Stimulated activated CD4-positive, alpha-beta T cell treated with anti-CD3 and anti-CD28 coated beads, TNF-alpha, amount 100 ng/mL, for 1 hour (primary cell): ENCODE measurements at places on chromosomes 2 and 18.

DNA sequence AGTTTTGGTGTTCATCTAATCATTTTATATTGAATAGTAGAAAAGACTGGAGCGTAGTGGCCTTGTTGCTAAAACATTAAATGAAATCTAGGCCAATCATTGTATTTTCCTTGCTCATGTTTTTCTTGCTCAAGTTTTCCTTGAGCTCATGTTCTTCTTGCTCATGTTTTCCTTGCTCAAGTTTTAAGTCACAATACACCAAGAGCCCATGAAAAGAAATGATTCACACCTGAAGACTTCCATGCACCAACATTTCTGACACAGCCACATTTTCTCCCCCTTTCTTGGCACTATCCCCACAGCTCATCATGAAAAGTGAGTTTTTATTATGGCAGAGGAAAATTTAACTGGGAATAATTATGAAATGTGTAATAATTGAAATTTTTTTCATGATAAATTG is 92.0 kb downstream of the LRP1B start:
- no peak for DNase-seq

DNA sequence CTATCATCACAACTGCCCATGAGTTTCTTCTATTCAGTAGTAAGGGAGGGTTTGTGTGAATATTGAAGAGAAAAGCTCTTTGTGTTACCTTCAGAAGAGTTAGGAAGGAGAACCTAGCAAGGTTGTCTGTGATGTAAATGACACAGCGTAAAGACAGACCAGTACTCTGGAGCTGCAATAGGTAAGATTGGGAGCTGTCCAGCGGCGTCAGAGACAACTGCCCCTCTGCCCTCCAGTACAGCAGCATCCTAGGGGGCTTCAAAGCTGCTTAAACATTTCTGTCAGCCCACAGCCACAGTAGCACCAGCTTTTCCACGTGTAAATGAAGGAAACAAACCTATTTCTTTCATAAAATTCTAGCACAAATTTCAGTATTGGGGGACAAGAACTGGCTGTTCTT is 34.5 kb downstream of the NYAP2 start:
- no peak for DNase-seq

- no peak for DNase-seq
Observed at GRCh38 chr2:133676392-133677130, 108.3 kb upstream of the NCKAP5 start.

DNA sequence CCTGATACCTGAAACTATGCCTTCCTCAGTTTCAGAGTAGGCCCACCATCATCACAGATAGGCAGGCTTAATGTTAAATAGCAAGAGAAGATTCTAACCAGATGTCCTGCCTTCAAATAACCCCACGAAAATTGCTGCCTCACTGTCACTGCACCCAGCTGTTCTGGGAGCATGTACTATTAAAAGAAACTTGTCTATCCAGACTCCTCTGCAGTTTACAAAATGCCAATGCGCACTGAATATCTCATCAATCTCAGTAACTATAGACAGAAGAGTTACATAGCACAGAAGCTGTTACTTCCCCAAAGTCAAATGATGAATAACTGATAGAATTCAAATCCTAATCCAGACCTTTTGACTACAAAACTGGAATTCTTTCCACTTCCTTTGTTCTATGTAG is 43.9 kb downstream of the WDR75 start:
- no peak for DNase-seq

GRCh38 chr2:207920321-207920720 is 105.0 kb downstream of the PLEKHM3 start:
- DNase-seq: no peak
